Sciatic nerve (tissue), 2 donors: ENCODE measurements at places on chromosomes 6 and 20. TPM values are rescaled to one million over a fixed set of nuclear protein-coding genes. Genes with fewer than 3 reads are reported as not detected.

DNA sequence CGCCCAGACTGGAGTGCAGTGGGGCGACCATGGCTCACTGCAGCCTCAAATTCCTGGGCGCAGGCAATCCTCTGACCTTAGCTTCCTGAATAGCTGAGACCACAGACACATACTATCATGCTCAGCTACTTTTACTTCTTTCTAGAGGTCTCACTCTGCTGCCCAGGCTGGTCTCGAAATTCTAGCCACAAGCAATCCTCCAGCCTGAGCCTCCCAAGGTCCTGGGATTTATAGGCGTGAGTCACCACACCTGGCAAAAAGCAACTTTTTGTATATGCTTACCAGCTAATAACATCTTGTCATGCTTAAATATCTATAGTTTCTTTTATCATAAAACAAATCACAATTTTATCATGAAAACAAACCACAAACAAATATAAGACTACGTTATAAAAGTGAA, 23.0 kb downstream of the RNASET2 start:
- no peak for DNase-seq

DNA sequence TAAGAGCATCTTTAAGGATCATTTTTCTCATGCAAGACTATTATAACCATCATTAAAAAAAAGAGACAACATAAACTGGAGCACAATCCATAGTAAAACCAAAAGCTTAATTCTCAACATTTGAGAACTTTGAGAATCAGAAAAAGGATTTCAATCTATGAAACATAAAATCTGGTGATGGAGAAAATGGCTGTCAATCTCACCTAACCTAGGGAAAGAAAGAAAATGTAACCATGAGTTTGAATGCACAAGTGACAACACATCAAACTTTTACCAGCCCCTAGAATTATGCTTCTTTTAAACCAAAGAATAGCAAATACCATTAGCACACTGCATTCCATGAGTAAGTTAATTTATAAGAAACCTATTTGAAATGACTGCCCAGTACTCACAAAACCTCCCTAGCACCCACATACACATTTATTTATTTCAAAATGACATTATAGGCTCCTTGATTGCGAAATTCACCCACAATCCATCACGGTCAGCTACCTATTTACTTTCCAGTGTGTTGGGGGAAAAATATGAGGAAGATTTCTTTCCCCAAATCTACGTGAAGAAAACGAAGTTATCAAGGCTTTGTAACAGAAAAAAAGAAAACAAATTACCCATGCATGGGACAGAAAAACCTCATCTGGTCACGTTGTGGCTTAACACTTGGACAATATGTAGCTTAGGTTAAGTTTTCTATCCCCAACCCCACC, 828 bp downstream of the ASCC3 start:
- DNase-seq = no peak

GRCh38 chr20:58850693-58851174, at the start of gene GNAS-AS1:
TSS of gene GNAS-AS1 (minus strand) at chr20:58850902.
- DNase-seq = peak; percentile 87

LY6G5C gene
- total RNA-seq = 2.1 TPM

CLPSL2 gene
- not detected for total RNA-seq
